NCI-H510A (cell line): ENCODE measurements at places on chromosomes 5 and 9.

DNA sequence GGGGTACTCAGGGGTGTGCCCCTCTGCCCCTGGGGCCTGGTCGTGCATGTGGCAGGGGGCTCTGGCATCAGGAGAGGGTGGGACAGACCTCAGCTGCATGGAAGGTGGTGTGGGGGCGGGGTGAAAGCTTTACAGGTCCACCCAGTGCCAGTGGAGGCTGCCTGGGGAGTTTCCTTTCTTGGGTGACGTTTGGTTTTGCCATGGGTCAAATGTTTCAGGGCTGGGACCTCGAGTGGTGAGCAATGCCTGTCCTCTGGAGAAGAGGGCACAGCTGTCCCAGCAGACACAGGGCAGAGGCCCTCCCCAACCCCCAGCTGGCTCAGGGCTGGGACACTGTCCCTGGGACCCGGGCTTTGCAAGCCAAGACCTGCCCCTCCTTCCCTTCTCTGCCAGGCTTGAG lies 3.6 kb downstream of the RXRA start:
- DNase-seq: no peak

GRCh38 chr5:150211156-150212030 lies 21.5 kb downstream of the SLC6A7 start:
- DNase-seq: no peak

- no peak for DNase-seq
Observed at GRCh38 chr5:2324788-2325187, 426.7 kb downstream of the IRX2 start.

DNA sequence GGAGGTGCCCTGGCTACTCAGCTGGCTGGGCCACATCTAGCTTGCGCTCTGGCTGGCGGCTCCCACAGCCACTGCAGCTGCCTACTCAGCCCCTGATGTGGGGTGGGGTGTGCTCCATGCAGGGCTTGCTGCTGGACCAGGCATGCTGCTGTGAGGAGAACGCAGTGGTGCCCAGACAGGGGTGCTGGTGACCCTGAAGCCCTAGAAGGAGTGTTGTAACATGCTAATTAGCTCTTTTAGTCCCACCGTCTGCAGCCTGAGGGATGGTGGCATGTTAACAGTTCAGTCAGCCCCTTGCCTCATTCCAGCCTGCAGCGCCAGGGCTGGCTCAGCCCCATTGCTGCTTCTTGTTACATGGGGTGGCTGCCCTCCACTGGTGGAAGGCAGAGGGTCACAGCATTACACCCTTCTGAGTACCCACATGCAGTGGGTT lies 642.3 kb downstream of the DMRTA1 start:
- no peak for DNase-seq

GRCh38 chr9:31253800-31254762 lies 1130.4 kb upstream of the ACO1 start:
- no peak for DNase-seq

DNA sequence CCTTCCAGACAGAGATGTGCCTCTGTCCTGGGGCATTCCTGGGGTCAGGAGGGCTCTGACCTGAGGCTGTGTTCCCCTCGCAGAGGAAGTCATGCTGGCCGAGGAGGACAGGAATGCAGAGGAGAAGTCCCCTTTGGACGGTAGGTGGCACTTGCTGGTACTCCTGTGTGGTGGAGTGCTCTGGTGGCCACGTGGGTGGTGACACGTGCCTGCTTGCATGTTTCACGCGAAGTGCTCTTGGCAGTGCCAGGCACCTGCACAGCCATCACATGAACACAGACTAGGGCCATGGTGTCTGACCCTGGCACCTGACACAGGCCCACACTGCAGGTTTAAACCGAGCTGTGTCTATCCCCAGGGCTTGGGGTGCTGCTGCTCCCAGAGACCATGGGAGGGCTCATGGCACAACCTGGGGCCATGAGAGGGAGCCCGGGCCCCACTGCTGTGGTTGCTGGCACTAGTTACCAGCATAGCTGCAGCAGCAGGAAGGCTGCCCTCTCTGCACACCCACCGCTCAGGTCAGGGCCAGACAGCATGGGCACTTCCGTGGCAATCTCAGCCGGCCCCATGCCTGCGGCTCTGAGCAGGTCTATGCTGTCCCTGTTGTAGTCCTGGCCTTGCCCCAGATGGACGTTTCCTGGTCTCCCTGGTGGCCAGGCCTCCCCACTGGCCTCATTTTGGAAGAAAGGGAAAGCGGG lies 79.3 kb downstream of the CACNA1B start:
- no peak for DNase-seq
